COR-L47 (cell line): ENCODE measurements at places on chromosomes 1 and 21.

DNA sequence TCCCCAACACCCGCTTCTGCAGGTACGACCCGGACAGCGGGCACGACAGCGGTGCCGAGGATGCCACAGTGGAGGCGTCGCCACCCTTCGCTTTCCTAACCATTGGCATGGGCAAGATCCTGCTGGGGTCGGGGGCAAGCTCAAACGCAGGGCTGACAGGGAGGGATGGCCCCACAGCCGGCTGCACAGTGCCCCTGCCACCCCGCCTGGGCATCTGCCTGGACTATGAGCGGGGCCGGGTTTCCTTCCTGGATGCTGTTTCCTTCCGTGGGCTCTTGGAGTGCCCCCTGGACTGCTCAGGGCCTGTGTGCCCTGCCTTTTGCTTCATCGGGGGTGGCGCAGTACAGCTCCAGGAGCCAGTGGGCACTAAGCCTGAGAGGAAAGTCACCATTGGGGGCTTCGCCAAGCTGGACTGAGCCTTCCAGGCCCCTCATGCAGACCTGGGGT is 10.1 kb downstream of the TRIM46 start:
- DNase-seq, result no peak

DNA sequence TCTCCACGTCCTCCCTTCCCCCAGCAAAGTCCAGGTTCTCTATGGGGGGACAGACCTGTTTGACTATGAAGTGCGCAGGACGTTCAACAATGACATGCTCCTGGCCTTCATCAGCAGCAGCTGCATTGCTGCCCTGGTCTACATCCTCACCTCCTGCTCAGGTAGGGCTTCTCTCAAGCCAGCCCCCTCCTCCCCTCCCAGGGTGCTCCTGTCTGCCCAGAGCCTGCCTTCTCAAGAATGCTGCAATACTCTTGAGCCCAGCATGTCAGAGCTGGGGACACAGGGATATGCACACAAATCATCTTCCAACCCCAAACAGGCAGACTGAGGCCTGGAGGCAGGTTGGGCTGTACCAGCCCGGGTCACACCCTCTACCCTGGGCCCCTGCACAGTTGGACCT is 35.4 kb downstream of the DISP3 start:
- no peak for DNase-seq

- no peak for DNase-seq
Observed at GRCh38 chr1:64891448-64891825, 74.9 kb downstream of the JAK1 start.

- no peak for DNase-seq
Observed at GRCh38 chr1:193211539-193211938, 25.1 kb upstream of the B3GALT2 start.

- DNase-seq, result no peak
Observed at GRCh38 chr1:248417854-248418253, 15.0 kb downstream of the OR2T1 start.

- peak; percentile 17 for DNase-seq
Observed at GRCh38 chr1:176466514-176466913, 3.5 kb downstream of the PAPPA2 start.

DNA sequence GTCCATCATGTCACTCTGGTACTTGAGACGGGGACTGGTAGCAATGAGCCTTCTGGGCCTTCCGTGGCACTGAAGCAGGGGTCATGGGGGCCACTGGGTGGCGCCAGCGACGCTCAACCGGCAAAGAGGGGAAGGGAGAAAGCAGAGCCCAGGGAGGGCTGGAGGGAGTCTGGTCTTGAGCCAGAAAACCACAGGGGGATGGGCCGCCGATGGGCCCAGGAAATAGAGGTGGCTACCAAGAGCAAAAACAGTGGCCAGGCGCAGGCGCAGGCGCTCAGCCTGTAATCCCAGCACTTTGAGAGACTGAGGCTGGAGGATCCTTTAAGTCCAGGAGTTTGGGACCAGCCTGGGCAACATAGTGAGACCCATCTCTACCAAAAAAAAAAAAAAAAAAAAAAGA is 21.8 kb downstream of the EXOC8 start:
- DNase-seq, result peak; percentile 10

GRCh38 chr1:193275773-193276172 is 89.4 kb upstream of the B3GALT2 start:
- no peak for DNase-seq

- peak; percentile 3 for DNase-seq
Observed at GRCh38 chr1:223617323-223618070, 48.0 kb downstream of the CAPN8 start.

GRCh38 chr1:27521861-27522431 is 32.0 kb upstream of the WASF2 start:
- DNase-seq, result no peak

- no peak for DNase-seq
Observed at GRCh38 chr1:53643881-53644390, 95.0 kb downstream of the GLIS1 start.

DNA sequence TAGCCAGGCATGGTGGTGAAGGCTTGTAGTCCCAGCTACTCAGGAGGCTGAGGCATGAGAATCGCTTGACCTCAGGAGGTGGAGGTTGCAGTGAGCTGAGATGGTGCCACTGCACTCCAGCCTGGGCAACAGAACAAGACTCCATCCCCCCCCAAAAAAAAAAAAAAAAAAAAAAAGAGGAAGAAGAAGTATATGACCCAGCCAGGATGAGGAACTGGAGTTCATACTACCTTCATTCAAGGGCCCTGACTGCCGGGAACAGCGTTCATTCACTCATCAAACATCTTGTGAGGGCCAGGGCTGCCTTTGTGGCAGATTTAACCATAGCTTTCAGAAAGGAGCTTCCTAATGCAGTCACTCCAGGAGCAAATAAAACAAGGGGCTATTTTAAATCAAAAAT is 127.6 kb downstream of the MRPS6 start:
- no peak for DNase-seq

GRCh38 chr1:8825985-8826481 is 8.6 kb upstream of the RERE start:
- no peak for DNase-seq

GRCh38 chr1:60575326-60575977 is 501.9 kb upstream of the C1orf87 start:
- no peak for DNase-seq

DNA sequence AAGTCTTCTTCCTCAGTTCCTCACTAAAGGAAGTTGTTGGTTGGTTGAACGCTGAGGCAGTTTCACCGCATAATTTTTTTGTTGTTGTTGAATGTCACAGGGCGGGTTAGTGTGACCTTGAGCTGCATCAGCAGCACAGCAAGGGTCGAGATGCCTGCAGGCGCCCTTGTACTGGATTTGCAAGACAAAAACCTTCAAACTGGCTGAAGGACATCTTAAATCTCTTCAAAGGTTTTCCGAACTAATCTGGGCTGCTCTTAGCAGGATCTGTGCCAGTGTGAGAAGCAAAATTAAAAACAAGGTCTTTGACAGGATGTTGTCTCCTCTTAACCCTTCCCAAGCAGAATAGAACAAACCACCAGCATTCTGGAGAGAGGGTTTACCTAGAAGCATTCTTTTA is 59.4 kb downstream of the NRIP1 start:
- peak; percentile 22 for DNase-seq

- peak; percentile 40 for DNase-seq
Observed at GRCh38 chr1:27102707-27103468, 52.0 kb downstream of the SLC9A1 start.

GRCh38 chr1:156055281-156056048 is 883 bp downstream of the LAMTOR2 start:
- DNase-seq, result no peak

DNA sequence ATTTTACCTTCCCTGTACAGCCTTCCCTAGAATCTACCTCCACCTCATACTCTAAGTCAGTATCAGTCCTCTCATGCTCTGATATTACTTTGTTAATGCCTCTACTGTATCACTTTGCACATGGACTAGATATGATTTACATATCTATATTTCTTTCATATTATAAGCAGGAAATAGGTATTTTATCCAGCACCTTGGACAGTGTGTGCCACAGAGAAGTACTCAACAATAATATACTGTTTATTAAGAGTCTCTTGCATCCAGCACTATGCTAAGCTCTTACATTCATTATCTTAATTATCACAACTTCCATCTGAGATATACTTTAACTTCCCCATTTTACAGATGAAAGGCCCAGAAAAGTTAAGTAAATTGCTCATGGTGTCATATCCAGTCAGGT is 247.9 kb upstream of the DAB1 start:
- no peak for DNase-seq

DNA sequence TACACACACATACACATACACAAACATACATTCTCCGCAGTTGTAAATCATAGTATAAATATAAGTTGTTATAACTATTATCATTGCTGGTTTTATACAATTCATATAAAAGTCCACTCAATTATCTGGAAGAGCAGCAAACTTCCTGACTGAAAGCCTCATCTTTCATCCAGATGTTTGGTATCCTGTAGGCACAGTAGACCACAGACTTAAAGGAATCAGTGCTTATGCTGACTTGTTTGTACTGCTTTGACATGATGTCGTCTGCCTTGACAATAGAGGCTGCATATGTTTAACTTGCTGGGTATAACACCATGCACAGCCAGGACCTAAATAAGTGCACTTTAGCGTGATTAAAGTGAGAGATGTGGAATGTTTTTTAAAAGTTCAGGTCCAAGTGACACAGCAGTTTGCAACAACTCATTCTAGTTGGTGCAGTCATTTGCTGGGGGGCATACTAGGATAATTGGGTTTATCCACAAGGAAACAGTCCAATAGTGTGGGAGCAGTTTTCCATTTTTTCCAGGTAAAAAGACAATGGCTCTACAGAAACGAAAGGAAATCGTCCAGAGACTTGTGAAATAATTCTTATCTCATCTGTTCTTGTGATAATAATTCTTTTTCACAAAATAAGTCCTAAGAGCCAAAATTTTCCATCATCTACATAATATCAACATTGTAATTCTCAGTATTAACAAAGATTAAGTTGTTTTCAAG is 110.3 kb upstream of the TSPAN2 start:
- DNase-seq, result no peak

DNA sequence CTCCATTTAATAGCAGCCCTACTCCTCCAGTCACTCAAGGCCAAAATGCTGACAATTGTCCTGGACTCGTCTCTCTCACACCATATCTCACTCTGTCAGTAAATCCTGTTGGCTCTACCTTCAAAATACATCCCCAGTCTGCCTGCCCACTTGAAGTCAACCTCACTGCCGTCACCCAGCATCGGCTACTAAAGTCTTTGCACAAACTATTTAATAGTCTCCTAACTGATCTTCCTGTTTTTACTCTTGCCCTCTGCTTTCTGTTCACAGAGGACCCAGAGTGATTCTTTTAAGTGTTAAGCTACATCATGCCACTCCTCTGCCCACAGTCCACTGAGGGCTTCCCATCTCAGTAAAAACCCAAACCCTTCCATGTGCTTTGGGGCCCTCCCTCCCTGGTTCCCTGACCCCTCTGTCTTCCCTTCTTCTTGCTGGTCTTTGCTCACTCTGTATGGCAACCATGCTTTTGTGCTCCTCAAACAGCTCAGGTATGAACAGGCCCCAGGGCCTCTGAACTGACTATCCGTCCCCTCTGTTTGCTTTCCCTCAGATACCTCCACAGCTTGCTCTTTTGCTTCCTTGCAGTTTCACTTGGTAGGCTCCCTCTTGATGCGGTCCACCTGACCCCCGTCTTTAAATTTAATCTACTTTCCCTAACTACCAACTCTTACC is 19.0 kb downstream of the RNASEL start:
- no peak for DNase-seq

GRCh38 chr1:85328713-85329397 is 52.4 kb upstream of the BCL10 start:
- no peak for DNase-seq

DNA sequence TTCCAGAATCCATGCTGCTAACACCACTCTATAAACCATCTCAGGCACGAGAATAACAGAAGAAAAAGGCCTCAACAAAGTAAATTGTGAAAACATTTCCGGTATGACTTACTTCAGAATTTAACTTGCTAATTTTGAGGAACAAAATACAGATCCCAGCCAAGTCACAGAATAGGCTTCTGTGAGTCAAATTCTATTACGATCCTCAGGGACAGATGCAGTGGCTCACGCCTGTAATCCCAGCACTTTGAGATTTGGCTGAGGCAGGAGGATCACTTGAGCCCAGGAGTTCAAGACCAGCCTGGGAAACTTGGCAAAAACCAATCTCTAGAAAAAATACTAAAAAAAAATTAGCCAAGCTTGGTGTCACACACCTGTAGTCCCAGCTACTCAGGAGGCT is 8.8 kb upstream of the CCDC27 start:
- DNase-seq, result no peak

DNA sequence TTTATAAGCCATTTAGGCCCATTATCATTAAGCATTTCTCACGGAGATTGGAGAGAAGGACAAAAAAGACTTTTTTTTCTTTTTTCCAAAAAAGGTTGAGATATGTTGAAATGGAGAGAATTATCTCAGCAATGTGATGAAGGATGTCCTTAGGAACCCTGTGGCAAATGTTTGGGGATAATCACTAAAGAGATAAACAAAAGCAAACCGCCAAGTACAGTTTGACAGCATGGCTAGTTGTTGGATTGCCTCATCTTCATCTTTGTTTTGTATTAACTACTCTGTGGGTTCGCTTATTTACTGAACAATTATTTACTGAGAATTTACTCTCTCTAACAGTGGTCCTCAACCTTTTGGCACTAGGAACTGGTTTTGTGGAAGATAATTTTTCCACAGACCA is 97.4 kb upstream of the HP1BP3 start:
- no peak for DNase-seq

GRCh38 chr1:161962091-161962887 is 61.4 kb downstream of the OLFML2B start:
- DNase-seq, result no peak

DNA sequence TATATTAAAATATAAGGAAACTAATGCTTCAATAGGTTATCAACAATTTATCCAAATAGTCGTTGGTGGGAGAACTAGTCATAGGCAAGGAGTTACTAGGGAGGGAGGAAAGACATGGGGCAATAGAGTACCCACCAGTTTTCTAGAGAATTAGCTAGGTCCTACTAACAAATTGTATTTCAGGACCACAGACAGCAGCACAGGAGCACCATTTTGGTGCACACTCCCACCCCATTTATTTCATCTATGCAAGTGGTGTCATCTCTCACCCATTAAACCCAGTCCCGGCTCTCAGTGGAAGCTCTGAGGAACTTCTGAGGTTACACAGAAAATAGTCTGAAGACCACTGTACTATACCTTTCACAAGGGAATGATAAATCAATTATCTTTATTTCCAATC is 89.0 kb upstream of the BCAR3 start:
- no peak for DNase-seq

DNA sequence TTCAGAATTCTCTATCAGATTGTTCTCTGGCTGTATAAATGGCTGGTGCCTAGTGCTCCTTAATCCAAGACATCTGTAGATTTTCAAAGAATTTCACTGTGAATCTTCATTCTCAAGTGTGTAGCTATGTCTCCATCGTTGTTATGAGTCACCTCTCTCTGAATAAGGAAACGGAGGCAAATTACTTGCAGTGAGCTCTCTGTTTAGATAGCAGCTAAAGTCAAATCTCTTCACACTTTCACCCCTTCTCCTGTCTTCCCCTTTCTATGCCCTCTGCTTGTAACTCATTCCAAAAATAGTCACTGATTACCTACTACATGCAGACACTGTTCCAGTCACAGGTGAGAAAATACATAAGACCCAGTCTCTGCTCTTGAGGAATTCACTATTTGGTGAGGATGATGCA is 39.7 kb downstream of the CHML start:
- no peak for DNase-seq

GRCh38 chr1:214337511-214337910 is 56.6 kb downstream of the SMYD2 start:
- no peak for DNase-seq

GRCh38 chr1:86649618-86650017 is 54.8 kb upstream of the SH3GLB1 start:
- DNase-seq, result no peak
